ENCODE measurements at places on chromosomes 2 and 18.

DNA sequence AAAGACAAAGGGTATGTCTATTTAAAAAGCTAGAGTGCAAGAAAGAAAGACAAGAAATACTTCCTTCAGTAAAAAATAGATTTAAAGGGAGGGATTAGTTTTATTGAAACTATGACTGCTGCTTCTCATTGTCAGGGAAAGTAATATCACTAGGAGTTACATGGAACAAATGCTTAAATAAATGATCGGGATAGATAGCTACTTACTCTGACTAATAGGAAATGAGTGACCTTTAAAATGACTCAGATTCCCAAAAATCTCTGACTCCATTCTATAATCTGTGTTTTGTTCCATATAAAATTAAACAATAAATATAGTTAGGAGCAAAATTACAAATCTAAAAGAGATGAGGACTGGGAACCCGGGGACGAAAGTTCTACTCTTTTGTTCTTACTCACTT is 669.3 kb downstream of the NR4A2 start:
- no peaks in the 10 kb centered on the region for H3K4me1 ChIP-seq
- no peaks in the 10 kb centered on the region for H3K36me3 ChIP-seq
- H3K27ac ChIP-seq: no peak overlapping the region
- no peaks in the 10 kb centered on the region for H3K27me3 ChIP-seq
- DNase-seq: no peak

GRCh38 chr2:106057206-106057605 is 136.9 kb downstream of the UXS1 start:
- no peak overlapping the region for H3K4me3 ChIP-seq
- H3K27ac ChIP-seq: no peak overlapping the region
- no peak for DNase-seq
- H3K27me3 ChIP-seq: no peaks in the 10 kb centered on the region
- H3K36me3 ChIP-seq: no peaks in the 10 kb centered on the region

DNA sequence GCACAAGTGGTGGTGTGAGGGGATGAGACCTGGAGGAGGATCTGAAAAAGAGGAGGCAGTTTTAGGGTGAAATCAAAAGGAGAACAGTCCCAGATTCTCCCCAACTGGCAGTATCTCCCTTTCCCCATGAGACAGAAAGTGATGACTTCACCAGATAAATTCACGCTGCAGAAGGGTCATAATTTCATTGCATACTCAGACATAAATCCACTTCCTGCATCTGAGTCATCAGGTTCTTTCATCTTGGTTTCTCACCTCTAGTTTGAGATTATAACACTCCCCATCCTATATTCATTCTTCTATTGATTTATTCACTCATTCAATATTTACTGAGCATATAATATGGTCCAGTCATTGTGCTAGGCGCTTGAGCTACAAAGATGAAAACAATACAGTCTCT is 64.7 kb downstream of the CCDC148 start:
- H3K27ac ChIP-seq: no peak overlapping the region
- no peaks in the 10 kb centered on the region for H3K36me3 ChIP-seq
- H3K4me1 ChIP-seq: no peaks in the 10 kb centered on the region
- DNase-seq: no peak
- H3K4me3 ChIP-seq: no peak overlapping the region

GRCh38 chr2:226040344-226040900 is 640.9 kb downstream of the NYAP2 start:
- no peak for DNase-seq
- H3K36me3 ChIP-seq: no peaks in the 10 kb centered on the region
- no peak overlapping the region for H3K27ac ChIP-seq
- H3K4me1 ChIP-seq: no peaks in the 10 kb centered on the region
- H3K27me3 ChIP-seq: no peaks in the 10 kb centered on the region

DNA sequence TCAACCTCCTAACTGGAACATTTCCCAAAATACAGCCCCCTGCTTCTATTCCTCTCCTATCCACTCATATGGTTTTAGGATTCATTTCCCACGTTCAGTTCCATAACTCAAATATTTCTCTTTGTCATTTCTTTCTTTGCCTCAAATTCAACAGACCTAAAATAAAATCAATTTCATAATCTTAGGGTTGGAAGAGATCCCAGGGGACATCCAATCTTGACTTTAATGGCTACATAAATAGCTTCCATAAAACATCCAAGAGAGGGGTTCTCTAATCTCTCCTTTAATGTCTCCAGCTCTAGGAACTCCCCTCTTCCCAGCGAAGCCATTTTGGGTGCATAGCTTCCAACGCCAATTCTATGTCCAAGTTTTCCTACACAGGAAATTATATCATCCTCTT is 33.8 kb downstream of the RBKS start:
- H3K27ac ChIP-seq: no peak overlapping the region
- H3K4me1 ChIP-seq: no peaks in the 10 kb centered on the region
- no peaks in the 10 kb centered on the region for H3K36me3 ChIP-seq
